Right ventricle myocardium inferior (tissue), 1 donor: ENCODE measurements at places on chromosomes 6 and 20.

DNA sequence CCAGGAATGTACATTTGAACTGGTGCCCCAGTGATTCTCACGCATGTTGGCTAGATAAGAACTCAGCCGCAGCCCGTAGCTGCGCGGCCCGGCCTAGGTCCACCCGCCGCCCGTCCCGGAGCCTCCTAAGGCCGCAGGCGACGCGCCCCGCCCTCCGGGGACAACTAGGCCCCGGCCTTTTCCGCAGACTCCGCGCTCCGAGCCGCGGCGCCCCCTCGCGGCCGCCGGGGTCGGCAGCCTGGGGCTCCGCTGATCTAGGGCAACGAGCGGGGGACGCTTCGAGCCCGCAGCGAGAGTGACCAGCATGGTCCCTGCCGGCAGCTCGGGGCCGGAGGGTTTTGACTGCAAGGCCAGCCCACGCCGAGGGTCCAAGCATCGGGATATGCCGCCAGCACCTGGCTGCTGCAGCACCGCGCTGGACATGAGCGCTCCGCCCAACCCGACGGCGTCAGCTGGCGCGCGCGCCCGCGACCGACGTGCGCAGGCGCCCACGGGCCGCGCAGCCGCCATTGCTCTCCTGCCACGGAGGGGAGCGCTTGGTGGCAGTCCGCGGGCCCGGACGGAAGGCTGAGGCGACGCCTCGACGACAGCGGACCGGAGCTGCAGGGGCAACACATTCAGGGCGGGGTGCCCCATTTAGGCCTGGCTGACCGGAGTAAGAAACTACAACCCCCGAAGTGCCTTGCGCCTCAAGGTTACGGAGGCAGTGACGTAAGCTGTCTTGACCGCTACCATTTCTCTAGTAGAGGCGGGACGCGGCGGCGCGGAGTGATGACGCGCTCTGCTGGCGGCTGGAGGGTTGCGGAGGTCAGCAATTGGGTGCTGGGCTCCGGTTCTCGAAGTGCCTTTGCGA is at the start of gene AP5S1:
AP5S1 (plus strand) TSS at position 500 of the 853 bp plus-strand sequence. CDS start 1,571 bp downstream, outside the sequence.
- peak; percentile 99 for DNase-seq

GRCh38 chr20:50918403-50918802 is 12.8 kb downstream of the ADNP start:
- no peak for DNase-seq

GRCh38 chr20:45629496-45630100 is at the start of gene WFDC10A:
TSS of gene WFDC10A (plus strand) at chr20:45629739. CDS start at chr20:45629814, 75 bp downstream.
- DNase-seq = no peak

DNA sequence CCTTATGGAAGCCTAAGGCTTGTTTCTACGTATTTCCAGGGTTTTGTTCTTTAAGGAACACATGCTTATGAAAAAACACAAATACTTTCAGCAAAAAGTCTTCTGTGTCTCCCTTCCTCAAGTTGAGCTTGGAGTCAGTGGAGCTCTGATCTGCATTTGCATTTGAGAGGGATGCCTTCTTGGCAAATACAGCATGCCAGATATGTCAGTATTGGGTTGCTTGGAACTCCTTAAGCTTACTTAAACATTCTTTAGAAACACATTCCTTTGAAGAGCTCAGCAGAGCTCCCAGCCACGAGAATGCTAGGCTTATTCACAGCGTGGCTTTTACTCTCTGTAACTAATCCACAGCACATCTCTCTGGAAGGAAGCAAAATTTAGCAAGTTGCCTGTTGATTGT is 68.3 kb downstream of the ANKRD6 start:
- no peak for DNase-seq

GRCh38 chr6:16007146-16007545 is 121.7 kb upstream of the MYLIP start:
- no peak for DNase-seq

DNA sequence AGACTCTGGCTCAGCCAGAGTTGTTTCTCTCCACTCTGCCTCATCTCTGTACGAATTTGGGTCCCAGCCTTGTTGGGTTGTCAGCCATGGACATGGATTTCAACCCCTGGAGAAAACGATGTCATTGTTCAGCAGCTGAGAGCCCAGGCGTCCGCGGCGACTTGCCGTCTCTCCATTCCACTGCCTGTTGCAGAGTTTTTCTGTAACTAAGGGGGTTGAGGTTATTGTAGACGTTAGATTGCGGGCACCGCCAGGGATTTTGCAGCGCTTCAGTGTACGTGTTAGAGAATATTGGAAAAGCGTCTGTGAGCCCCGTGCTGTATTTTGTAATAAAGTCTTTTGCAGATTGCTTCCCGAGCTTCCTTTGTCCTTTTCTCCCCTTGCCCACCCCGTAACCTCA is 13.1 kb upstream of the RBM38 start:
- DNase-seq = no peak

- DNase-seq = no peak
These were observed 3.1 kb downstream of the LRP11 start for GRCh38 chr6:149860834-149861602.

DNA sequence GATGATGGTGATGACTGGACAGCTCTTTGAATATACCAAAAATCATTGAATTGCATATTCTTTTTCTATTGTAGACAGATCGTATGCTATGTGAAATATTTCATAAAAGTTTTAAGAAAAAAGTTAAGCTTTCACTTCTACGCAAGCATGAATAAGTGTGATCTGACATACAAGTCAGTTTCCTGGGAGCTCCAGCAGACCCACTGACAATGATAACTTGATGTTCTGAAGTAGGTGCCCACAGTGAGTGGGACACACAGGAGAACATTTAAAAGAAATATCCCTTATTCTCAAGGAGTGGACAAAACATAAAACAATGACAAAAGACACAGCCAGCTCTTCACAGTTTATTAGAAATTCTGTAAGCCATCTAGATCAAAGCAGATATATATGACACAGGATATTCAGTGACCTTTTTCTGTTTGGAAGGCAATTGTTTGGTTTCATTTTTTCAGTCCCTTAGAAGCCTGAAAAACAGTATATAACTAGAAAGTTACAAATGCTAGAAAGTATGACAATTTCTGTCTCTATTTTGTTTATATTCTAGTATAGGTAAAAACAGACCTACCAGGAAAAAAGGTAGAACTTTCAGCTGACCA is 101.4 kb downstream of the IRF4 start:
- no peak for DNase-seq

DNA sequence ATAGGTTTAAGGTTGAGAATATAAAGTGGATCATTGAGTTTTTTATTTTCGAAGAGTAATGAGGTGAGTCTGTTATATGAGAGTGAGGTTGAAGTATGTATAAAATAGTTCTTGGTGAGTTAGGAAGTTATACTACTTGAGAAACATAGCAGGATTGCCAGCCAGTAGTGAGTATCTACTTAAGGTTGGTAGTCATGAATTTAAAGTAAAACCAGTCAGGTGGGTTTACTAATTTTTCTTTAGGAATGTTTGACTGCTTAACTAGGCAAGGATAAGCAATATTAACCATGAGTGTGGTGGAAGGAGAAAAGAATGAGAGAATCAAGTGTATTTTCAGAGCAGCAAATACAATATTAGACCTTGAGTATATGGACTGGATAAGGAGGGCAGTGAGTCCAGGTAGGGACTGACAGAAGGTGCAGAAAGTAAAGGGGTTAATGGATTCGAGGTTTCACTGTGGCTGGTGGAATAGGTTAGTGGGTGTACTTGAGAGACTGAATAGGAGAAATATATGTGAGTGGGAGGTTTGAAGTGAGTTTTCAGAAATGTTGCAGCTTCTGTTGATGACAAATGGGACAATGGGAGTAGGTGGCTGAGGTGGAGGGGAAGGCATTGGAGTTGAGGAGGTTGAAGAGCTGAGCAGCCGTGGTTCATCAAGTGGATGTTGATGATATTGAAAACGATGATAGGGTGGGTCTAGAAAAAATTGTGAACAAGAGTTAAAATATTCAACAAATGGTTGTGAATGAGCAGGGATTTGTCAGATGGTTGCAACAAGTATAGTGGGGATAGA is 232.5 kb upstream of the ASCC3 start:
- no peak for DNase-seq

DNA sequence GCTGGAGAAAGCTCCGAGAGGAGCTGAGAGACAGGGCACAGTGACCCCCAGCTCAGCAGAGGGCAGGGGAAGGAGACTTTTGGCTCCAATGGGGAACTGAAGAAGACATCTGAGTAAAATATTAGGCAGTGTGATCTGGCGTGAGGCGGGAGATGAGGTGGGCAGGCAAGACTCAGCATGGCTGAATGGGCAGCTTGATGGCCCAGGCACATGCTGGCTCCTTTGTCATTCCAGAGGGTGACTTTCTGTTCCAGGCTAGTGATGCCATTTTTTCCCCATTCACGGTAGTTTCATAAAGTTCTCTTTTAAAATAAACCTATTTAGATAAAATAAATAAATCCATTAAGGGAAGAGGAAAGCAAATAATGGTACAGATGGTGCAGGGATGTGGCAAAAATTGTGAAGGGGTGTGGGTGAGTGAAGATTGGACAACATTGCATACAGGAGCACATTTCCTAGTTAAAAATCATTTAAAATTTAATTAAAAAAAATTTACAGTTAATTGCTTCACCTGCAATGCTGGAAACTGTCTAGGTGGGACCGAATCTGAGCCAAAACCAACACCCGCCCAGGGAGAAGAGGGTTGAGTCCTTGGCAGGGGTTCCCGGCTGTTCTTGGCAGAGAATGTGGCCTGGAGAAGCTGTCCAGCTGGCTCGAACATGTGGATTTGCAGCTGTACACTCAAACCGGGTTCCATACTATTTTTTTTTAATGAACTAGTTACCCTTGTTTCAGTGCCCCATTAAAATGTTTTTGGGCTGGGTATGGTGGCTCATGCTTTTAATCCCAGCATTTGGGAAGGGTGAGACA is 41.7 kb upstream of the PRELID3B start:
- no peak for DNase-seq

DNA sequence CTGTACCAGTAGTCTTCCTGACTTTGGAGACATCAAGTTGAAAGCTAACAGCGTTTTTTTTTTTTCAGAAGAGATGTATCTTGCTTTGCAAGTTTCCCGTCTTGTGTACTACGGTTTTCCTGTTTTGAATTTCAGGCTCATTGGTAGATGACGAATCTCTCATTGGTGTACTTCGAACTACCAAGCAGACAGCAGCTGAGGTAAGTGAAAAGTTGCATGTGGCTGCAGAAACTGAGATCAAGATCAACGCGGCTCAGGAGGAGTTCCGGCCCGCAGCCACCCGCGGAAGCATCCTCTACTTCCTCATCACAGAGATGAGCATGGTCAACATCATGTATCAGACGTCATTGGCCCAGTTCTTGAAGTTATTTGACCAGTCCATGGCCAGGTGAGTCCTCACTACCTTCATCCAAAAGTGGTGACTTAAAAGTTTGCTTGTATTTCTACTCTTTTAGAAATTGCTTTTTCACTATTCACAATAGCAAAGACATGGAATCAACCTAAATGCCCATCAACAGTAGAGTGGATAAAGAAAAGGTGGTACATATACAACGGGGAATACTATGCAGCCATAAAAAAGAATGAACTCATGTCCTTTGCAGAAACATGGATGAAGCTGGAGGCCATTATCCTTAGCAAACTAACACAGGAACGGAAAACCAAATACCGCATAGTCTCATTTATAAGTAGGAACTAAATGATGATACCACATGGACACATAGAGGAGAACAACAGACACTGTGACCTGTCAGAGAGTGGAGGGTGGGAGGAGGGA is 110.6 kb upstream of the GLP1R start:
- DNase-seq = no peak

- no peak for DNase-seq
These were observed 156.1 kb downstream of the F13A1 start for GRCh38 chr6:6164367-6164766.

DNA sequence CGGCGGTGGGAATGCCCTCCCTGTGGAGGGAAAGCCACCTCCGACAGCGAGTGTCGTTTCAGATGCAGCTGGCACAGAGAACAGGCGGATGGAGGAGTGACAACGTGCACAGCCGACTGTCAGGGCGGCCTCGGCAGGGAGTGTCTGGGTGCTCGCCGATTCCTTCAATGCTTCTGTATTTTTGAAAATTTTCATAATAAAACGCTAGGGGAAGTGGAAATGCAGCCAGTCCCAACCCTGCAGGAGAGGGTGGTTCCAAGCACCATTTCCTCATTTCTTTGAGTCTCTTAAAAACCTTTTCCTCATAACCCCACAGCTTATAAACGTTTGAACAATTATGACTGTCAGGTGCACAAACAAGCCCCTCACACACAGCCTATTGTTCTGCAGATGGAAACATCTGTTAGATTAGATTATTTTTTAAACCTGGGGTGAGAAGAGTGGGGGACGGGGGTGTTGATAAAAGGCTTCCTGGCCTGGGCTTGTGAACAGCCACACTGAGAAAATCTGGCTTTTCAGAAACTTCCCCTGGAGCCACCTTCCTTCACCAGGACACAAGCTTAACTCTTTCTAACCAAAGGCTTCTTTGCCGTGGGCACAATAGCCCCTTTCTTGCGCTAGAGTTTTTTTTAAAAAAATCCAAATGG is 228.9 kb downstream of the ANKRD60 start:
- DNase-seq = no peak

DNA sequence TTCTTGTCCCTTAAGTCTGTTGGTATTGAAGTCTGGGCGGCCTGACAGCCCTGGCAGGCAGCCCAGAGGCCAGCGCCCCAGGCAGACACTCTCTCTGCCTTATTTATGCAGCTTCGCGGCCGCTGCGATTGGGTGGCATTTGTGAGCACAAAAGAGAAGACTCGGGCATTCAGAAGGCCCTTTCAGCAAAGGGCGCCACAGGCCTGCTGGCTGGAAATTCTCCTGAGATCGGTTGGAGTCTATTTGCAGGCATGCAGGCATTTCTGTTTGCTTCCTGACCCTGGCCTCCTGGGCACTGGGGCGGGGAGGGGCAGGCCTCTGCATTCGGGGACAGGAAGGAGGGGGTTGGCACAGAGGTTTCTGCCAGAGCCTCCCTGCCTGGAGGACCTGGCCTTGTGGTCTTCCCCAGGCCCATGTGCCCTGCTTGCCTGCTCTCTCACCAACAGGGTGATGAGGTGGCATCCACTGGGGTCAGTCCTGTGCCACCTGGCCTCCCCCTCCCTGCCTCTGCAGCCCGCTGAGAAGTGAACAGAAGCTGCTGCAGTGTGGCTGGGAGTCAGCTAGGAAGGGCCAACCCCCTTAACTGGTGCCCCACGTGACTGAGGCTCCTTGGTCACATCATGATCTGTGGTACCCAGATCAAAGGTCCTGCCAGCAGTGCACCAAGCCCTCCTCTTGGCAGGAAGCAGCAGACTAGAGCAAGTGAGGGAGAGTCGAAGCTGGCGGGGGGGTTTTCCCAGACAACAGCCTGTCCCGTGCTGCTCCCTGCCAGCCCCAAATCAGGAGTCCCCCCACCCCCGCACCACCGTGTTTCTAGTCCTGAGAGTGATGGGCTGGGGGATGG is 16.6 kb upstream of the CCDC167 start:
- DNase-seq = no peak

- no peak for DNase-seq
These were observed 187.0 kb upstream of the OPRM1 start for GRCh38 chr6:153852034-153852433.

GRCh38 chr6:134398453-134398852 is 80.5 kb upstream of the SGK1 start:
- DNase-seq = no peak

GRCh38 chr20:22456109-22456508 is 128.3 kb downstream of the FOXA2 start:
- no peak for DNase-seq

- no peak for DNase-seq
These were observed 712.0 kb downstream of the TFAP2A start for GRCh38 chr6:9702914-9703313.

GRCh38 chr6:6998194-6998569 is 109.6 kb upstream of the RREB1 start:
- no peak for DNase-seq
